CD4-positive, alpha-beta T cell treated with Interleukin-6 at 100 ng/mL for 8 hours (primary cell): ENCODE measurements at places on chromosomes 11 and 22.

- DNase-seq, result no peak
Measured at GRCh38 chr11:8263109-8263768, 439 bp downstream of the LMO1 start.

- no peak for DNase-seq
Measured at GRCh38 chr11:1162491-1163311, 4.9 kb downstream of the MUC5AC start.

DNA sequence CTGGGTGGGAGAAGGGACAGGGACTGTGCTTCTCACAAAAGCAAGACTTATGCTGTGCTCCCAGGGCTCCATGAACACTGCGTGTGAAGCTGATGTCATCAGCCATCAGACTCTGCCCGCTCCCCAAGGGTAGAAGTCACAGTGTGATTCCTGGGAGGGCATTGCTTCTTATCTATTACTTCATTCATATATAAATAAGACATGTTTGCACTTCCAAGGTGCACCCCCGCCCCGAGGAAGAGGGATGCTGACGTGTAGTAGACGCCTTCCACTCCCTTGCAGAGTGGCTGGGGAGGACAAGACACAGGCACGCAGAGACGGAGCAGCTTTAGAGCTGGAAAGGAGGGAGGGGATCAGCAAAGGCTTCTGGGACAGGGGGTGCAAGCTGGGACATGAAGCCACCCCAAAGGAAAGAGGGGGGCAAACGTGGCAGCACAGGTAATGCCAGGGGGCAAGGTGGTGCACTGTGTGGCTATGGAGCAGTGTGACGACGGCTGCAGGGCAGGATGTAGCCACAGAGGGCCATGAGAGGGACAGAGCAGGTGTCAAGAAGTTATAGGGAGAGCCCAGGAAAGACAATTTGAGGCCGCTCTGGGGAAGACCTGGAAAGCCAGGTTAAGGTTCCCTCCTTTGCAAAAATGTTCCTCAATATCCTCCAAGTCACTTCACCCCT is 558.5 kb downstream of the MN1 start:
- no peak for DNase-seq

- DNase-seq, result no peak
Measured at GRCh38 chr22:47051441-47052071, 289.1 kb downstream of the TBC1D22A start.

DNA sequence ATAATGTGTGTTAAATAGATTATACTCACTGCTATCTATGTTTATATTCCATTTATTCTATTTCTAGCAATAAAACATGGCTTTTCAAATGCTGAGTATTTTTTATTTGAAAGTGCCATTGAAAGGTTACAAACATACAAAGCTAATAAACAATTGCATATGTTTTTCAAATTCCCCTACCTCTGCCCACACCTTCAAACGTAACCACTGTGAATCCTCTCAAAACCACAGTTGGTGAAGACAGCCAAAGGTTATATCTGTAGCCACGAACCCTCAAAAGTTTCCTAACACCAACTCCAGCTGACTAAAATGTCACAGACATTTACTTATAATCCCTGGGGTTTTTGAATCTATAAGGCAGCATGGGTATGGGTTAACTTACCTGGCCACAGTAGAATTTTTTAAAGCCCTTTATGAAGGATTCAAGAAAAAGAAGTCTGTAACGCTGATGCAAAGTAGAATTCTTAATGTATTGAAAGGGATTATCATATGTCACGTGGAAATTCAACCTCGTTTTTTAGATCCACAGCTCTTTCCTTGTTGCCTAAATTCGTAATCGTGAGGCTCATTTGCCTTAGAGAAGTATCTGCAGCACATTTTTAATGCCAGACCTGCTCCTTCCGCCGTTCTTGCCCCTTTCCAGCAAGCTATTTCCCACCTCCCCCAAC is 122.5 kb upstream of the ZC3H12C start:
- no peak for DNase-seq

- DNase-seq, result peak; percentile 69
Measured at GRCh38 chr11:34250732-34251588, 106.8 kb downstream of the ABTB2 start.

GRCh38 chr11:31813391-31814175 is 2.5 kb upstream of the PAX6 start:
- no peak for DNase-seq

DNA sequence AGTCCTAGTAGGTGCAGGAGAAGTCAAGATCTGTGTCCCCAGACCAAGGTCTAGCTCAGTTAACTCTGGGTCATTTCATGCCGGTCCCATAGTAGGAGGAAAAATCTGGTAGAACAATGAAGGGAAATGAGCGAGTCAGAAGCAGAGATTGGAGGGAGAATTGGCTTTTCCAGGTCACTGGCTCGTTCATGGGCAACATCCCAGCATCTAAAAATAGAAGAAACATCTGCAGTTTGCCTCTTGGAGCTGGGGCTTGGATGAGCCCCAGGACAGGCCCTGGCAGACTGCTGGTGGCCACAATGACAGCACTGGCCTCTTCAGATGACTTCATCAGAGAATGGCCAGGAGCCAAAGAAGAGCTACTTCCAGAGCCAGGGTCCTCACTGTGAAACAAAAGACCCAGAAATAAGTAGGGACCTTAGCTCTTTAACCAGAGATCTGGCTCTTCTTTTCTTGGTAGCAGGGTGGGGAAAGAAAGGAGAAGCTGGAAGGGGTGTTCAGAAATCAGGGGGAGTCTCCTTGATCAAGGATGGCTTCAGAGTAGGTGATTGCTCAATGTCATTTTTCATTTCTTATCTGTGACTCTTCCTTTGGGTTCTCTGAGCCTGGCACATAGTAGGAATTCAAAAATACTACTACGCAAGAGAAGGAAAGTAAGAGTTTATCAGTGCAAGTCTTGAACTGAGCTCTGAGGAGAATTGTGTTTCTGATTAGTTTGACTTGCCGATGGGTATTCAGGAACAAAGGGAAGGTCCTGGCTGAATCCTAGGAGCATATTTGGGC is 102.6 kb downstream of the TMPRSS5 start:
- DNase-seq, result no peak

- DNase-seq, result no peak
Measured at GRCh38 chr11:44229098-44229497, 80.8 kb downstream of the ALX4 start.
